AG04450 (cell line): ENCODE measurements at places on chromosomes 11 and 22. TPM values are rescaled to one million over a fixed set of nuclear protein-coding genes. Genes with fewer than 3 reads are reported as not detected.

GPR83 gene
- polyA plus RNA-seq: 0.02 and 0.04 TPM in 2 replicates

MS4A15 gene
- not detected in 2 replicates for polyA plus RNA-seq

TUB gene
- 13.9 and 14.7 TPM in 2 replicates for polyA plus RNA-seq

C11orf65 gene
- polyA plus RNA-seq: 0.16 and 0.63 TPM in 2 replicates

PGA4 gene
- polyA plus RNA-seq: 0.82 and 1.1 TPM in 2 replicates

GGTLC2 gene
- polyA plus RNA-seq: not detected in 2 replicates

HPX gene
- polyA plus RNA-seq: 0.32 and 0.67 TPM in 2 replicates

TRIM6 gene
- polyA plus RNA-seq: 5.7 and 6.8 TPM in 2 replicates

ZBTB16 gene
- not detected in 2 replicates for polyA plus RNA-seq

CHRDL2 gene
- 0.88 and 0.91 TPM in 2 replicates for polyA plus RNA-seq

KRTAP5-6 gene
- polyA plus RNA-seq: not detected in 2 replicates

SLC22A6 gene
- polyA plus RNA-seq: not detected in 2 replicates

OR52K2 gene
- polyA plus RNA-seq: not detected in 2 replicates

LMO2 gene
- polyA plus RNA-seq: 0.05 TPM in 1 of 2 replicates, not detected in the other

ANO1 gene
- polyA plus RNA-seq: 10.3 and 11.3 TPM in 2 replicates

HBB gene
- 0.22 and 0.26 TPM in 2 replicates for polyA plus RNA-seq

MAPK8IP1 gene
- 5.6 and 7.6 TPM in 2 replicates for polyA plus RNA-seq

CELSR1 gene
- 0.14 and 0.19 TPM in 2 replicates for polyA plus RNA-seq

CLTCL1 gene
- polyA plus RNA-seq: 6.6 and 8.0 TPM in 2 replicates

OR51I1 gene
- polyA plus RNA-seq: not detected in 2 replicates

SAA4 gene
- not detected in 2 replicates for polyA plus RNA-seq

CCDC116 gene
- polyA plus RNA-seq: 0.06 and 0.16 TPM in 2 replicates

SWAP70 gene
- 20.9 and 24.6 TPM in 2 replicates for polyA plus RNA-seq

EFCAB6 gene
- 0.92 and 1.4 TPM in 2 replicates for polyA plus RNA-seq

SERHL2 gene
- polyA plus RNA-seq: 6.6 and 9.0 TPM in 2 replicates

NUP98 gene
- 90.7 and 101 TPM in 2 replicates for polyA plus RNA-seq

TRPM5 gene
- polyA plus RNA-seq: not detected in 2 replicates

HBE1 gene
- polyA plus RNA-seq: 8.3 TPM in 2 replicates

PDE2A gene
- 0.02 and 0.11 TPM in 2 replicates for polyA plus RNA-seq

SYTL2 gene
- 122 and 169 TPM in 2 replicates for polyA plus RNA-seq

RIMBP3B gene
- 0.09 and 0.14 TPM in 2 replicates for polyA plus RNA-seq

CCDC81 gene
- polyA plus RNA-seq: 1.7 and 2.3 TPM in 2 replicates

F2 gene
- not detected in 2 replicates for polyA plus RNA-seq

KRTAP5-11 gene
- not detected in 2 replicates for polyA plus RNA-seq

RIN1 gene
- polyA plus RNA-seq: 6.7 and 9.0 TPM in 2 replicates

OR52A1 gene
- polyA plus RNA-seq: not detected in 2 replicates

OR5A1 gene
- not detected in 2 replicates for polyA plus RNA-seq

NOX4 gene
- polyA plus RNA-seq: 3.9 and 5.1 TPM in 2 replicates

LAMTOR1 gene
- polyA plus RNA-seq: 89.1 and 120 TPM in 2 replicates

OR6A2 gene
- 0.02 and 0.06 TPM in 2 replicates for polyA plus RNA-seq

P2RY6 gene
- not detected in 2 replicates for polyA plus RNA-seq
